GDM1 (cell line): ENCODE measurements at places on chromosomes 4 and X.

DNA sequence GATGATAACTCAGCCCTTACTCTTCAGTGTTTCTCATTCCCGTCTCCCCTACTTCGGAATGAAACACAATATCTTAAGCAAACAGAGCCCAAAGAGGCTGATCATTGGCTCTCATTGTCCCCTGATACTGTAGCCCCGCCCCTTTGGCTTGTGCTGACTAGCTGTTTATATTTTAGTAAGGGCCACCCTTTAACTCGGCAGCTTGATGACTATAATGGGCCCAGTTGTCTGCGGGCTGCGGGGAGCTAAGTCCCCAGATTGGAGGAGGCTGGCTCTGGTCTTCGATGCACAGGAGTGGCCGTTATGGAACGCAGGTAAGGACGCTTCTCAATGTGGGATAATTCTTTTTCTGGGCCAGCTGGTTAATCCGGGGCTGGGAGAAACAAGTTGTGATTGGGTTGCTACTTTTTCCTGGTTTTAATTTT, at the start of gene TRIM2:
Gene TRIM2 (plus strand): TSS at position 197 of the 425 bp plus-strand sequence. CDS start 88 bp downstream, at position 285.
- no peak for DNase-seq

- DNase-seq = no peak
These were observed 191.4 kb upstream of the LEF1 start for GRCh38 chr4:108359986-108360681.

GRCh38 chr4:15956179-15956850, 6.7 kb downstream of the FGFBP2 start:
- DNase-seq = peak; percentile 55

DNA sequence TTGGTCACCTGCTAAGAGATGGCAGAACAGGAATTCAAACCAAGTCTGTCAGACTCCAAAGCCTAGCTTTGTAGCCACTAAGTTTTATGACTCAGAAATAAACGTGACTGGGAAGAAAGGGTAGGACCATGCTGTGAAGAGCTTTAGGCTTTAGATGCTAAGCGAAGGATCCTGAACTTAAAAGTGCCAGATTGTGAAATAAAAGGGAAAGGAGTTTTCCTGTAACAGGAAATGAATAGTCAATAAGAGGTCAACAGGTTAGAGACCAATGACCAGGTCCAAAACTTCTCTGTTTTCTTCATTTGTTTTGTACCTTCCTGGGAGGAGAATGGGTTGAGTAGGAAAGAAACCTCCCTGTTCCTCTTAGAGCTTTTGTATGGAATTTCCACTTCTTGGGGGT, 98.8 kb upstream of the EOLA2 start:
- no peak for DNase-seq

GRCh38 chrX:24268786-24269185, 45.1 kb downstream of the SUPT20HL2 start:
- no peak for DNase-seq

DNA sequence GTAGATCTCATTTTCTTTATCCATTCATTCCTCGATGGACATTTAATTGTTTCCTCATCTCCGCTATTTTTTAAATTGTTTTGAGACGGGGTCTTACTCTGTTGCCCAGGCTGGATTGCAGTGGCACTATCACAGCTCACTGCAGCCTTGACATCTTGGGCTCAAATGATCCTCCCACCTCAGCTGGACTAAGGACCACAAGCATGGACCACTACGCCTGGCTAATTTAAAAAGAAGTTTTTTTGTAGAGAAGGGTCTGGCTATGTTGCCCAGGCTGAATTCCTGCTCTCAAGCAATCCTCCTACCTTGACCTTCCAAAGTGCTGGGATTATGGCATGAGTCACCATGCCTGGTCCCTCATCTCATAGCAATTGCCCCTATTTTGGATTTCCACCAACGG, 7.0 kb upstream of the TRIML1 start:
- no peak for DNase-seq

DNA sequence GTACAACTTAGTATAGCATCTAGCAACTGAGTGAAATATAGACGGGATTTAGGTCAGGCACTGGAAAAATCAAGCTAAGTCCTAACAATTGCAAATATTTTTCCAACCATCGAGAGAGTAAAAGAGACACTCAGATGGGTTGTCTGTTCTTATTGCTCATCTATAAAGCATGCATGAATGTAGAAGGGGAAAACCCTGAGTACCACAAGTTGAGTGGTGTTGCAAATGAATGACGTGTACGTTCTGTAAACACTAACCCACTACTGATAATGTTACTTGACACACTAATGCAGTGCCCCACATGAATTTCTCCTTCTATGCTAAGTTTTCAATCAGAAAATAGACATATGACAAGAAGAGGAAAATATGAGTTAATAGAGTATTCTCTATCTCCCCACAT, 211.2 kb downstream of the COX18 start:
- no peak for DNase-seq

DNA sequence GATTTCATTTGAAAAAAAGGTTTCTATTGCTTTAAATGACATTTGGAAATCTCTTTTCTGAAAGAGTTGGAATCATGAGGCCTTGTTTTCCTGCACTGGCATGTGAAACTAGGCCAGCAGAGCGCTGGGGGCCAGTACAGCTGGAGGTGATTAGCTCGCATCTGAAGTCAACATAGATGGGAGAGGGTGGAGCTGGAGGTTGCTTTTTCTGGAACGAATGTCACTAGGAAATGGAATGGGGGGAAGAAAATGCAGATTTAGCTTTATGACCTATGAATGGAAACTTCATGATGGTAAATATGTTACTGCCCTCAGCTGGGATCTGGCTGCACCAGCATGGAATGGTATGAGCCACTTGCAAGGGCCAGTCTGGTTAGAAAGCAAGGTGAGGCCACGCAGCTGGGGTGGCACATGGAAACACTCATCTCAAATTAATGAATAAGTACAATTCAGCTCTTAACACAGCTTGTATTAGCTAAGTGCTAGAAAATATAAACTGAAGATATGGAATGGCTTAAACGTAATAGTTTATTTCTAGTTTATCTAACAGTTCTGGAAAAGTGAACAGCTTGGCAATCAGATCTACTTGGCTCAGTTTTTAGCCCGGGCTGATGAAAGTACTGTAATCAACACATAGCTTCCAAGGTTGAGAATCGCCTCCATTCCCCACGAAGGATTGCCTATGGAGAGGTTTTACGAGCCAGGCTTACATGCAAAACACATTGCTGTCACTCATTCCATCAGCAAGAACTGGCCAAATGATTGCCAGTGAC, 32.5 kb downstream of the SLC10A6 start:
- DNase-seq = no peak

DNA sequence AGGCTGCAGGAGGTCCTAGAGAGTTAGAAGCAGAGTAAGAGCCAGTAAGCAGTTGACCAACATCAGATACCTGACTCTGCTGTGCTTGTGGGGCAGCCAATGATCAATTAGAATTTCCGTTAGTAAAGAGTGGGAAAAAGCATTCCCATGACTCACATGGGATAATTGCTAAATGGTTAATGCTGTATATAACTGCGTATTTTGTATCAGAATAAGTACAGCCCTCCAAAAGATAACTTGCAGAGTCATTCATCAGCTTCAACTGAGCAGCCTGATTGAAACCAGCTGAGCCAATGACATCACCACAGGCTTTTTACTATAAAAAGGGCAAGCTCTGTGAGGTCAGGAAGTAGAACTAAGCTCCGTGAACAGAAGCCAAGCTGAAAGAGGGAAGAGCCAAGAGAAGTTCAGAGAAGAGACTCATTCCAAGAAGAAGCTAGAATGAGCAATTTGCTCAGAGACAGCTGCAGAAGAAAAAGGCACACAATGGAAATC, 67.9 kb downstream of the PPP3CA start:
- peak; percentile 14 for DNase-seq

DNA sequence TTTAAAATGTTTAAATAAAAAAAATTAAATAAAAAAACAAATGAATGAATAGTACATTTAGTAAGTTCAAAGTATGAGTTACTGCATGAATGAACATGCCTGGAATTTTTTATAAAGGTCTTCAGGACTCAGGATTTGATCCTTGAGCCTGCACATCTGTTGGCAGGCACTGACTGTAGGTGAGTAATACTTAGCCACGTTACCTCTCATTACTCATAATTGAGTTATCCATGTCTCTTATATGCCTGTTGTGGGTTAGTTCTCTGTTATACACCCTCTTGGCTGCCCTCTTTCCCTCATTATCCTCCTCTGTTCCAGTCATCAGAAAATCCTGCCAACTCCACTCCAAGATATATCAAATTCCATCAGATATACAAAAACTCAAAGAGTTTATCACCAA, 276.0 kb downstream of the FBXW7 start:
- DNase-seq = no peak

GRCh38 chr4:1451752-1452122, 45.5 kb upstream of the NKX1-1 start:
- no peak for DNase-seq

GRCh38 chr4:116332508-116332907, 752.9 kb downstream of the TRAM1L1 start:
- DNase-seq = peak; percentile 0

DNA sequence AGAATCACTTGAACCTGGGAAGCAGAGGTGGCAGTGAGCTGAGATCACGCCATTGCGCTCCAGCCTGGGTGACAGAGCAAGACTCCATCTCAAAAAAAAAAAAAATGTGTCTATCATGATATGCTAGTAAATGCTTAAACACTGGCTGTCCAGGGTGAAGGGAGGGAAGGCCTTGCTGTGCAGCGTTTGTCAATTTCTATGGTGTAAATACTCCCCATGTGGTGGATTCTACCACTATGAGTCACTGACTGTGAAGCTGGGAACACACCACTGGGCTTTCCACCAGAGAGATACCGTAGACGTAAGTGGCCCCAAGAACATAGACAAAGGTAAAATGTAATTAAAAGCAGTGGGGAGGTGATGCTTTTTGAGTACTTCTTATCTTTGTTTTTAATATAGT, 51.3 kb upstream of the LEF1 start:
- DNase-seq = no peak

GRCh38 chr4:142404191-142404611, 441.9 kb downstream of the INPP4B start:
- peak; percentile 2 for DNase-seq

DNA sequence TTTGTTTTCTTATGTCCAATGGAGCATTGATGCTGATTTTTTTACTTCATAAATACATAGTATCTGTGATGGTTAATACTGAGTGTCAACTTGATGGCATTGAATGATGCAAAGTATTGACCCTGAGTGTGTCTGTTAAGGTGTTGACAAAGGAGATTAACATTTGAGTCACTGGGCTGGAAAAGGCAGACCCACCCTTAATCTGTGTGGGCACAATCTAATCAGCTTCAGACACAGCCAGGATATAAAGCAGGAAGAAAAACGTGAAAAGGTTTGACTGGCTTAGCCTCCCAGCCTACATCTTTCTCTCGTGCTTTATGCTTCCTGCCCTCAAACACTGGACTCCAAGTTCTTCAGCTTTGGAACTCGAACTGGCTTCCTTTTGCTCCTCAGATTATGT, 230.6 kb upstream of the SPRY1 start:
- no peak for DNase-seq

DNA sequence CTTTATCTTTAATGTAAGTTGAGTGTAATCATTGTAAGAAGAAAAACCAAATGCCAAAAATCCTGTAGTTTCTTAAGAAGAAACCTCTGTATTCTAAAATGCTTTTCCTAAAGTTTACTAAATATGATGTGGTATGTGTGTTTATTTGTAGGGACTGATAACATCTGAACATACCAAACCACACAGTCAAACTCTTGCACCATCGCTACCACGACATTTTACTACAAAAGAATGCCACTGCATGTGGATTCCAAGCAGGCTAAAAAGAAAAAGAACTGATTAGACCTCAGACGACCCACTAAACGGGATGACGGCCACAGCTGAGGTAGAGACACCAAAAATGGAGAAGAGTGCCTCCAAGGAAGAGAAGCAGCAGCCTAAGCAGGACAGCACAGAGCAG, 46.1 kb downstream of the LAS1L start:
- no peak for DNase-seq

DNA sequence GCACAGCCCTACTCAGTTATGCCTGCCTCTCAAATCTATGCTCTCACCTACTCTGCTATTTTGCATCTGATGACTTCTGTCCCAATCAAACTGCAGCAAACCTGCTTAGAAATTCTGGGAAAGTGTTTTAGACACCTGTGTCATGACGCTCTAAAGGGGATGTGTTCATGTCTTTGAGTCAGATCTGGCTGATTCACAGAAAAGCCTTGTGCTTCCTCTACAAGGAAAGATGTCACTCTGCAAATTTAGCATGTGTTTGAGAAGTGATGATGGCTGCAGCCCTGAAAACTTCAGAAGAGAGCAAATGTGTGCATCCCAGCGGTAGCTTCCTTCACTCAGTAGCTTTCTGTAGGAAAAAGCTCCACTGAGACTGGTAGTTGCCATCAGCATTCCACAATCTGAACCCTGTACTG, 235.4 kb downstream of the MGST2 start:
- DNase-seq = no peak

DNA sequence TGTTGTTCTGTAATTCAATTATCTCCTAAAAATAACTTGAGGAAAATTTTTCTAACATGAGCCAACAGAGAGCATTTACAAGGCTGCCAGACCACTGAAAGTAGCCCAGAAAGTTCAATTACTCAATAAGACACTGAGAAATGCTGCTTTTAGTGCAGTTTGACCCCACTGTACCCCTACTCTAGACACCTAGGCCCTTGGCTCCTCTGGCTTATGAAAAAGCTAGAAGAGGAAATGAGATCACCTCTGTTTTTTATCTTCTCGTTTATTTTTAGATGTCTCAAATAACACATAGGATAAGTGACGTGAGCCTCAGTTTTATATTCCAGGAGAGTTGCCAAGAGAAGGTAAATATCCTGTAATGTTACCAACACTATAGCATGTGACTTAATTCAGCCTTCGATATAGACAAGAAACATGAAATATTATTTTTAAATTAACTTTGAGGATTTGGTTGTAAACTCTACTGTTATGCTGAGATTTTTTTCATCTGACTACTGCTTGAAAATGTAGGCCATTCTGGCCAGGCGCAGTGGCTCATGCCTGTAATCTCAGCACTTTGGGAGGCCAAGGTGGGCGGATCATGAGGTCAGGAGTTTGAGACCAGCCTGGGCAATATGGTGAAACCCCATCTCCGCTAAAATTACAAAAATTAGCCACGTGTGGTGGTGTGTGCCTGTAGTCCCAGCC, 24.4 kb downstream of the TNIP3 start:
- no peak for DNase-seq

- DNase-seq = no peak
These were observed 319.6 kb upstream of the BMP3 start for GRCh38 chr4:80710748-80711451.

DNA sequence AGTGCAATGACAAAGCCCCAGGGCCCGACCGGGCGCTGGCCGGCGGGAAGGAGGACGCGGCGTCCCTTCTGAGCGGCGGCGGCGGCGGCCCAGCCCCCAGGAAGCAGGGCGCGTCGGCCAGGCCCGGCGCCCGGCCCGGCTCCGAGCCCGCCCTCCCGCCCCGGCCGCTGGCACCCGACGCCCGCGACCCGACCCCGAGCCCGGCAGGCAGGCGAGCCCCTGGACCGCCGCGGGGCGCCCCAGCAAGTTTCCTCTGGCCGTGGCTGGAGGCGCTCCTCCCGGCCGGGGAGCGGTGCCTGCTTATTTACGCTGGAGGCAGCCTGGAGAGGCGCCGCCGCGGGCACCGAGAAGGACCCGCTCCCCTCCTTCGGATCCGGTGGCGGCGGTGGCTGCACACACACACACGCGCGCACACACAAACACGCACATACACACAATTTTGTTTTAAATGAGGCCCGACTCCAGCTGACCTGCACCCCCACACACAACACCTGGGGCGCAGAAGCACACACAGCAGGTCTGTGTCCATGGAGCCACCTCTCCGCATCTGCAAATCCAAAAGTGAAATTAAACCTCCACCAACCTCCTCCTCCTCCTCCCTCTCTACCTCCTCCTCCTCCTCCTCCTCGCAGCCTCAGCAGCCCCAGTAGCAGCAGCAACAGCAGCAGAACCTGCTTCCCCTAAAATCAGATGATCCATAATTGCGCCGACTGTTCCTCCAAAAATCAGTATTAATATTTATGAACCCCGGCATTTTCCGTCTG, 669 bp downstream of the IRF2 start:
- DNase-seq = no peak
